ENCODE measurements at places on chromosomes 16 and 17.

DNA sequence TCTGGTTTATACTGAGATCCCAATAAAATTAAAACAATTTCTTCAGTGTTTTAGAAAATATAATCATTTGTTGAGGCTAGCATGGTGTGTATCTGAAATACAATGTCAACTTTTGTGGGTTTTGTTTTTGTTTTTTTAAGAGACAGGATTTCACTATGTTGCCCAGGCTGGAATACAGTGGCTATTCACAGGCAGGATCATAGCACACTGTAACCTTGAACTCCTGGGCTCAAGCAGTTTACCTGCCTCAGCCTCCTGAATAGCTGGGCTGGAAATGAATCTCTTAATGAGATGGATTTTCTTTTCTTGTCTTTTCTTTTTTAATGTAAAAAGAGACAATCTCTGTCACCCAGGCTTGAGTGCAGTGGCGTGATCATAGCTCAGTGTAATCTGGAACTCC lies 12.1 kb downstream of the DDX42 start:
- no peak for DNase-seq

DNA sequence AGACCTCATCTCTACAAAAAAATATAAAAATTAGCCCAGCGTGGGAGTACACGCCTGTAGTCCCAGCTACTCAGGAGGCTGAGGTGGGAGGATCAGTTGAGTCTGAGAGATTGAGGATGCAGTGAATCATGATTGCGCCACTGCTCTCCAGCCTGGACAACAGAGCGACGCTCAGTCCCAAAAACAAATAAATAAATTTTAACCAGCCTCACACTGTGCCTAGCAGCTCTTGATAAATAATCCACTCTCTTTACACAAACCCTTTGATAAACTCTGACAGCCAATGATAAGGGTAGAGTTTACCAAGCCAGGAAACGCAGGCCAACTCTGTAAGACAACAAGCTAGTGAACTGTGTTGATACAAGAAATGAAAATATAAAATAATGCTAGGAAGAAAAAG lies 32.7 kb downstream of the LITAF start:
- DNase-seq: no peak

- no peak for DNase-seq
Observed at GRCh38 chr17:11293480-11293879, 52.5 kb downstream of the SHISA6 start.

DNA sequence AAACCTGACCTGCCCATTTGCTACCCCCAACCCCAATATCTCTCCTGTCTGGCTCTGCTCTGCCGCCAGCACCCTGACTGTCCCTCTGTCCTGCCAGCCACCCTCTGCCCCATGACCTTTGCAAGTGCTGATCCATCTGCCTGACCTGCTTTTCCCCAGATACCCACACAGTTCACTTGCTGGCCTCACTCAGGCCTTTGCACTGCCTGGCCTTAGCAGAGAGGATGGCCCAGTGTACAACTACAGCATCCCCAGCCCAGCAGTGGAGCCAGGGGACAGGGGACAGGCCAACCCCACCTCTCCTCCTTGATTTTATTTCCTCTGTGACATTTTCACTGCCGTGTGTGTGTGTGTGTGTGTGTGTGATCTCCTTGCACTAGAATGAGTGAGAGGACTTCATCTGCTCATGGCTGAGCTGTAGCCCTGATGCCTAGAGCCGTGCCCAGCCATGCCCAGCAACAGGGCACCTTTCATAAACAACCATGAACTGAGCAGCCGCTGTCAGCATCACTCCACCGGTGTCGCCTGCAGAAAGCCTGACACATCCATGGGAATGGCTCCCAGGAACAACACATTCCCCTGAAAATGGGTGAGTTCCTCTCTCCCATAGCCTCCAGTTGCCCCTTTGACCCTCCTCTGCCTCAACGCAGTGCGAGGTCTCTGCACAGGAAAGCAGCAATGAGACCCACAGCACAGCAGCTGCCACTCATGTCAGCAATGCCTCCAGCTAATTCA lies 36.0 kb upstream of the RBFOX3 start:
- no peak for DNase-seq
